ENCODE measurements at places on chromosomes 2 and 18.

DNA sequence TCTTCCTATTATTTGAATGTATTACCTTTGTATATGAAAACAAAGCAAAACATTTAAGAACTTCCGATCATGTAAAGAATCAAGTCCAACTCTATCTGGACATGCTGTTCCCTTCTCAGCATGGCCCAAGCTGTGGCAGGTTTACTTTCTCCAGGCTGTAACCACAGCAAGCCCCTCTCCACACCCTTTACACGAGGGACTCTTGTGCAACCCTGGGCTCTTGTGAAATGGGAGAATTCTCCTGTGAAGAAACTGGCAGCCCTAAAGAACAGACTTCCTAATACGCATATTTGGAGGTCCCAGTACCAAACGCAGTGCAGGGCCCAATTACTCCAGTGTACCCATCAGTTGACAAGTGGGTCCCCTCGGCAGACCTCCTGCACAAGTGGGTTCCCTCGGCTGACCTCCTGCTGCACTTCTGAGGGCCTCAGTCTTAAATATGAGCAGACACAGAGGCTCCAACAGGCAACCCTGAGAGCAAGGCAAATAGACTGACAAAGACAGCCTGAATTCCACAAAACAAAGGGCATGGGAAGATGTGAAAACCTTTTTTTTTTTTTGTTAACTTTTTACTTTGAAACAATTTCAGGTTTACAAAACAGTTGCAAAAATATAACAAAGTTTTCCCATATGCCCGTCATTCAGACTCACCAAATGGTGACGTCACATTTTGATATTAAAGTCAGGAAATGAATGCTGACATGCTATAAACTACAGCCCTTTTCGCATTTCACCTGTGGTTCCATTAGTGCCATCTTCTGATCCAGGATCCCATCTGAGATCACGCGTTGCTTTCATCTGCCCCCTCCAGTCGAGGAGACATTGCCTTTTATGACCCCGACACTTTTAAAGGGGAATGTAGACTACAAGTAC is 78.2 kb downstream of the FBXO15 start:
- DNase-seq = no peak

DNA sequence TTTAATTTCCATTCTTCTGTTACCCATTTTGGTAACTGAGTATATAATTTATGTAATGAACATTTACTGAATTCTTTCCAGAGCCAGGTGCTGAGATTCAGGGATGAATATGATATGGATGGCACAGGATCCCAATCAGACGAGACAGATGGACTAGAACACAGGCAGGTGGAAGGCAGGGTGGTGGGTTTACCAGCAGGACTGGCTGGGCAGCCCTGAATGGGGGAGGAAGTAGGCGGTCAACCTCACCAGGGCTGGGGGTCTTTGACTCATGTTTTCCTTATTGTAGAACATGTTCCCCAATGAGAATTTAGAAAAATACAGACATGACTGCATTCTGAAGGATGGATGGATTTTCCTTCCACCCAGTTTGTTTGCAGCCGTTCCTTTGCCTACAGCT is 80.3 kb downstream of the CIB4 start:
- no peak for DNase-seq

DNA sequence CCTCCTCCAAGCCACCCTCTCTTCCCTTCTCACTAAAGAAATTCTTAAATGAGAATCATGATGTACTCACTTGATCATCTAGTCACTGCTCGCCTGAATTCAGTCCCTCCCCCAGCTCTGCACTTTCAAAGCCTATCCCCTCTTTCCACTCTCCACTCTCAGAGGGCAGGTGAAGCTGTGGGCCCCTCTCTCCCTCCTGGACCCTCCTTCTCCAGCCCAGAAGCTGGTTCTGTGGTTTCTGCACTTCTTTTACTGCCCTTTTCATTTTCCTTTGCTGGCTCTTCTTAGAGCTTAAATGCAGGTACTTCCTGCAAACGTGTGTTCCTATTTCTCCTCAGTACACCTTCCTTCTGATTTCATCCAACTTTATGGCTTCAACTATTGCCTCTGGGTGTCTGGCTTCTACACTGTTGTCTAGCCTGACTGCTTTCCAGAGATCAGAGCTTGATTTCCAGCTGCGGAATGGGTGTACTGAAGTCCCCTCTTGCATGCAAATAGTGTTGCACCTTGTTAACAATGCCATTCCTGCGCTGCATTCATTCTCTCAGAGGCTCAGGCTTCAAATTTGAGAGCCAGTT is 15.3 kb upstream of the TXNDC2 start:
- no peak for DNase-seq

GRCh38 chr2:237759176-237759575 is 39.4 kb upstream of the RBM44 start:
- DNase-seq = no peak

DNA sequence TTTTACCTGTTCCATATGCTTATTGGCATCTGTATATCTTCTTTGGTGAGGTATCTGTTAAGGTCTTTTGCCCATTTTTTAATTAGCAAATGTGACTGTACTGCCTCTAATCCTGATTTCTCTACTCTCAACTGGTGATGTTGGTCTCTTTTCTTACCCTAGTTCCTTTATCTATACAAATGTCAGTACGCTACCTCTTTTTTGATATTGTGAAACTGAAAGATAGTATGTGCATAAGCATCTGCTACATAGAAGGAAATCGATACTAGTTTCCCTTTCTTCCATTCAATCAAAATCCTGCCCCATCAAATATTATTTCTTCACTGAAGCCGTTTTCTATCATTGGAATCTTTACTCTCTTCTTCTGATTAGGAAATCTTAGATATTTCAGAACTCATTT is 194.9 kb upstream of the SPOPL start:
- DNase-seq = no peak

GRCh38 chr18:10121786-10122515 is 208.1 kb downstream of the VAPA start:
- no peak for DNase-seq

- no peak for DNase-seq
These were observed 121.3 kb upstream of the NRXN1 start for GRCh38 chr2:51153236-51153635.

- DNase-seq = no peak
These were observed 14.1 kb upstream of the MEX3C start for GRCh38 chr18:51211552-51211951.

DNA sequence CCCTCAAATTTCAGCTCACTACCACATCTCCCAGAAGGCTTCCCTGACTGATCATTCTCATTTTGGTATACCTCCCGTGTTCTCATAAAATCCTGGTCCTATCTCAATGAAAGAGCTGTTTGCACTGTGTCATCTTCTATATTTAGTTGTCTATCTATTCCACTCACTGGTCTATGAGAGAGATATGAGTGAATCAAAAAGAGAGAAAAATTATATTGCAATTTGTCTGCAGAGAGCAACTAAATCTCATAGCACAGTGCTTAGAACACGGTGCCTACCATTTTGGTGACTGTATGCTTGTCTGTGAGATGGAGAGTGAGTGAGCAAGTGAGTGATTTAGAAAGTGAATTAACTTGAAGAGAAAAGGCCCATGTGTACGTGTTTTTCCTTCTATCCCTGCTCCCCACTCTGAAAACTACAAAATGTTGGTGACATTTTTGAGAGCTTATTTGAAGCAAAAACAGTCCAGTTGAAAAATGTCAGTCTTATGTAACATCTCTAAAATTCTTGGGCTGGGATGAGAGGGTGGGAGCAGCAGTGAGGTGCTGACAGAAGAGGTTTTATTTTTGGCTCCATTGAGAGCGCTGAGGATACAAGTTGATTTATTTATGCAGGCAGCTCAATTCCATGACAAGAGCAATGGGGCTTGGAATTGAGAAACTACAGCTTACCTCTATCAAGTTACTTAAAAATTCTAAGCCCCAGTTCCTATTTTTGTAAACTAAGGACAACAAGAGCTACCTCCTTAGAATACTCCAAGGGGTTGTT is 373.5 kb upstream of the CHST9 start:
- DNase-seq = no peak

DNA sequence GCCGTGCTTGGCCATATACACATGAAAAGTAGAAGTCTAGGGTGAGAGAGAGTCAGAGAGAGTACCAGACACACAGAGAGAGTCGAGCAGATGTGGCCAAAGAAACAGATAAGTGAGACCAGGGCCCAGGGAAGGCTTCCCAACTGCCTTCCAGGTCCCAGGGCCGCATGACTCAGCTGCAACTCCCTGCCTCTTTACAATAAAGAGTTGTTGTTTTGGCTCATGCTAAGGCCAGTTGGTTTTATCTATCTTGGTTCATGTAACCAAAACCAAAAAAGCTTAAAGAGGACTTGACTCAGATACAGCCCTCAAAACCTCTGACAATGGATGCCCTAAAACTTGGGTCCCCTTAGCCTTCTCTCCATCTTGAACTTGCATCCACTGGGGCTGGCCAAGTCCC is 36.9 kb downstream of the REEP1 start:
- no peak for DNase-seq

DNA sequence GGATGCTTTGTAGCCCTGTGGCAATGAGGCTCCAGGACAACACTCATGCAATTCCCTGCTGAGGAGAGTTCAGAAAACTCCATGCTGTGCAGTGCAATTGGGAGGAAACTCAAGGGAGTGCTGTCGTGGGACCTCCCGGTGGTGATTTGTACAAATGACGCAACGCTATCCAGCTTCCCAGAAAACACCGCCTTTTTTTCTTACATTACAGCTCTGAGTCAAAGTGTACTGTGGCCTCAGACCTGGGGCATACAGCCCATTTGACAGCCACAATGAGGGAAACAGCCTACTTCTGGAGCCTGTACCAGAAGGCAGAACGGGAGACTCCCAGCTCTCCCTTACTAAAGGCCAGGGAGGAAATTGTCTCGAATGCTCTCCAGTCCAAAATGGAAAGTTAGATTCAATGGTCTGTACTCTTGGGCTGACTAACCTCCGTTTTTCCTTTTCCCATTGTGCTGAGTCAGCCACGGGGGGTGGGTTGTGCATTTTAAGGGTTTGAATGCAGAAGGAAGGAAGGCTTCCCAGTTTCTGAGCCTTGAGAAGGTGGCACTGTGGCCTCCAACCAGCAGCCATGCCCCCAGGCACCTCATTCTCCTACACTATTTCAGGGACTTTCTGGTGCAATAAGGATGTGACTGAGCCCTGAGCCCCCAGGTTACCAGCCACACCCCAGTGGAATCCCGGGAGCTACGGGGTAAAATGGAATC is 16.4 kb upstream of the CYP1B1 start:
- no peak for DNase-seq
